Cortex of kidney (tissue), 1 donor: ENCODE measurements at places on chromosomes 4 and X.

DNA sequence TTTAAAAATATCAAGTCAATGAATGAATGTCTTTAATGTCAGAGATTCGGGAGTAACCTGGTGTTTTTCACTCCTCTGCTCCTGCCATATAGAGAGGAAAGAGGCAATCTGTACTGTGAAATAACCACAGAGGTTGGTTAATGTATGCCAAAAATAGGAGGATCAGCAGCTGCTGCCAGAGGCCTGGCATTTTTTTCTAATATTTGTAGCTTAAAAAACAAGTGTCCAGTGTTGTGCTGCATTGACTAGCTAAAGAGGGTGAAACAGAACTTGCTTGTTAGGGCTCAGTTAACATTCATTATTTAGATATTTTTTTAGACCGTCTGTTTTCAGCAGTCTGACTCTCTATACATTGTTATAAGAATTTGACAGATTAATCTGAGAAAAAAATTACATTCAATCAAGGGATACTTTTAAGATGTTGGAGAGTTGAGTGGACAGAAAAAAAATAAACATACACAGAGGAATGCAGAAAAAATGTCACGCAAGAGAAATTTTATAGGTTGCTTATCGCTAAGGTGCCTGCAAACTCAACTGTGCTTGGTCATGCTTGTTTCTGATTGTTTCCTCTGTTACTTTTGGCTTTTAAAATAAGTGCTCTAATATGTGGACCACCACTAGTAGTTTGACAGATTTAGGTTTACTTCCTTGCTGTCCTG, 392.3 kb upstream of the GALNT7 start:
- no peak for DNase-seq

DNA sequence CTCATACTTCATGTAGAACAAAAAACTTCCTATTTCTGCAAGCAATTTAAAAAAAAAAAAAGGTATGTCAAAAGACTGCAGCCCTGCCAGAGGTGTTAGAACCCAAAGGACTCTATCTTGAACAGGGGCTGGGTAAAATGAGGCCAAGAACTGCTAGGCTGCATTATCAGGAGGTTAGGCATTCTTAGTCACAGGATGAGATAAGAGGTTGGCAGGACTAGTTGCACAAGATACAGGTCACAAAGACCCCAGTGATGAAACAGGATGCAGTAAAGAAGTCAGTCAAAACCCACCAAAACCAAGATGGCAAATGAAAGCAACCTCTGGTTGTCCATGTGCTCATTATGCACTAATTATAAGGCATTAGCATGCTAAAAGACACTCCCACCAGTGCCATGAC, 104.1 kb downstream of the ANOS1 start:
- no peak for DNase-seq

GRCh38 chr4:8385611-8386010, 54.9 kb downstream of the ACOX3 start:
- no peak for DNase-seq

DNA sequence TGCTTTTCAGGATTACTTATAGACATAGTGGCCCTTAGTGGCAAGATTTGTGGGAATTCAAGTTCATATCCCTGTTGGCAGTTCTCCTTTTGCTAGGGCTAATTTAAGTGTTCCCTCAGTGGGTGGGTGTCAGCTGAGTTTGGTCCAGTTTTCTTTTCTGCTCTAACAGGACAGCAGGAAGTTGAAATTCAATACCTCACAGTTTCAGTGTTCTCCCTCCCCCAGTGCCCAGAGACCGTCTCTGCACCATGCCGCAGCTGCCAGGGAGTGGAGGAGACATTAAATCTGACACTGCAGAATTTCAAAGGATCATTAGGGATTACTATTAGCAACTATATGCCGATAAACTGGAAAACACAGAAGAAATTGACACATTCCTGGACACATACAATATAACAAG, 50.7 kb downstream of the UBE2NL start:
- DNase-seq: no peak
